ENCODE measurements at places on chromosomes 2 and 18.

DNA sequence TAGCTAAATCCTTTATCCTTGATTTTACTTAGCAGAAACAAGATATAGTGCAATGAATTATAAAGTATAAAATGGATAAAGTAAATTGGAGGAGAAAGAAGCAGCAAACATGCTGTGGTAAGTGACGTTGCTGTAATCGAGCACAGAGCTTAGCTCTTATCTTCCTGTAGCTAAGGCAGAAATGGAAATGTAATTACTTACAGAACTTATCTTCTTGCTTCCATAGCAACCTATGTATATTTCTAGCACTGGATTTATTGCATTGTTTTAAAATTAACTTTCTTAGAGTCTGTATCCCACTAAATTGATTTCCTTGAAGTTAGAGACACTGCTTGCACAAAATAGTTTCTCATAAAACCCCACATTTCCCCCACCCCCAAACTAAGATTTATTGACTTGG, 130.6 kb upstream of the MC4R start:
- no peak for DNase-seq

DNA sequence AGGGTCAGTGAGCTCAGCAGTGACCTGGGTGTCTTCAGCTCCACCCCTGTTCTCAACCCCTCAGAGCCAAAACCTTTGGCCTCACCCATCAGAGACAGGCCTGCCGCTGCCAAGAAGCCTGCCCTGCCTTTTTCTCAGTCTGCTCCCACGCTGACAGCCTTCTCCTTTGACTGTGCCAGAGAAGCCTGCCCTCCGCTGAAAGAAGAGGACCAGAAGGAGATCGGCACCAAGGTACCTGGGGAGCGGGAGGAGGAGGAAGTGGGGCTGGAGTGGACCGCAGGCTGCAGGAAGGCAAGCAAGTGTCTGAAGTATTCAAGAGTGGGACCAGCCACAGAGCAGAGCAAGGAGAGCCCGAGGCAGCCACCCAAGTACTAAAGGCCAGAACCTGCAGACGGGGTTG, 33.2 kb downstream of the TOGARAM2 start:
- DNase-seq = no peak

GRCh38 chr2:221467610-221468009, 104.5 kb downstream of the EPHA4 start:
- no peak for DNase-seq

DNA sequence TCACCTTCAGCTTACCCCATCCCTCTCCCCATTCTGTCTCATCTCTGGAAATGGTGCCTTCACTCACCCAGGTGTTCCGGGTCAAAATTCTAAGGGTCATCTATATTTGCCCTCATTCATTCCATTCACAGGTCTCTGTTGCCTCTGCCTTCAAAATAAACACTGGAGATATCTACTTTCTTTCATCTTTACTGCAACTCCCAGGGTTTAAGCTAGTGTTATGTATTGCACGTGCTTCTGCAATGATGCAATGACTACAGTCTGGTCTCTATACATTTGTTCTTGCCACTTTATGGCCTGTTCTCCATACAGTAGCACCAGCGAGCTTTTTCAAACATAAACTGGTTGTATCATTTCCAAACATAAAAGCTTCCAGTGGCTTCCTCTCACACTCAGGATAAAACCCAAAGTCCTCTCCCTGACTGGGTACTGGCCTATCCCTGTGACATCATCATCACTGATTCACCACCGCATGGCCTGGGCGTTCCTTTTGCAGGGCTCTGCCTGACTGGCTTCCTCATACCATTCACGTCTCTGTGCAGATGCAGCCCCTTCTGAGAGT, 14.3 kb downstream of the DSG2 start:
- no peak for DNase-seq

- DNase-seq = no peak
Measured at GRCh38 chr2:46116553-46116991, 180.6 kb upstream of the EPAS1 start.

GRCh38 chr2:218024871-218025270, 22.1 kb upstream of the TNS1 start:
- no peak for DNase-seq

- DNase-seq = no peak
Measured at GRCh38 chr2:44267796-44268648, 7.3 kb upstream of the SLC3A1 start.

DNA sequence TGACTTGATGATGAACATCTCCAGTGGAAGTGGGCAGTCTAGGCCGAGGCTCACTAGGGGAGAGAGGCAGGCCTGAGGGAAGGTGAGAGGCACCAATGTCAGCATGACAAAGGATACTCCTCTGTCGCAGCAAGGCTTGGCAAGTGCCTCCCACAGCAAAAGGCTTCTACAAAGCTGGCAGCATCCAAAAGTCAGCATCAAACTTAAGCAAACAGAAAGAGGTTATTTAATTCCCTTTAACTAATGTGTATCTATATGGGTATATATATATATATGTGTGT, 41.6 kb downstream of the NIFK start:
- DNase-seq = no peak

GRCh38 chr18:49030692-49031443, 80.1 kb upstream of the SMAD7 start:
- no peak for DNase-seq

DNA sequence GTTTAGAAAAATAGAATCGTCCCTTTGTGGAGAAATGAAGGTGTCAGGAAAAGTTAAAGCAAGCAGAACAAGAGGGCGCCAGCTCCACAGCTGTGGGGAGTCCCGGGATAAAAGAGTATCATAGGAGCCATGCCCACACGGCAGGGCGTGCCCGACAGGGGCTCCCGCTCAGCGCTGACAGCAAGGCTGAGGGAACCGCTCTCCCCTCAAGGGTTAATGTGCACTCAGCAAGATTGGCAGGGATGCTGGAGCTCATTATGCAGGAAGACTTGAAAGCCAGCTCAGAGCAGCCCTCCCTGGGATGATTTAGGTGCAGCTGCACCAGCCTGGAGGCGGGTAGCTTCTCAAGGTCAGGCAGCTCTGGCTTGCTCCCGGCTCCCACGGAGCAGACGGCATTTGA, 500.2 kb downstream of the EIPR1 start:
- DNase-seq = no peak

- no peak for DNase-seq
Measured at GRCh38 chr2:34997779-34998178, 1357.8 kb upstream of the CRIM1 start.

- DNase-seq = no peak
Measured at GRCh38 chr2:151878655-151879563, 50.7 kb upstream of the ARL5A start.

Data from CD4-positive, alpha-beta T cell treated with Interleukin-15 for 1 hour (primary cell).